ENCODE measurements at places on chromosomes 16 and 17.

DNA sequence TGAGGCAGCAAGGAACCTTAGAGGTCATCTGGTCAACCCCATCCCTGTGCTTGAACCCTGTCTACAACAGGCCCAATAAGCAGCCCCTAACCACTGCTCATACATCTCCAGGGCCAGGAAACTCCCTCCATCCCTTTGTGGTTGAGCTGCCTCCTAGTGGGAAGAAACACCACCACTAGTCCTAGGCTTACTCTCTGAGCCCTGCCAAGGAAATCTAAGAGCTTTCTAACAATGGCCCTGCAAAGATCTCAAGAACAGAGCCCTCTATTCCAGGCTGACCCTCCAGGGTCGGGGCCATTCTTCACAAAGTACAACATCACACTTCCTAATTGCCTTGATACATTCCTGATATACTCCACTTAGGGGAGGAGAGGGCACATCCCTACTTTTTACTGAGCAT, 5.8 kb downstream of the ACLY start:
- DNase-seq: no peak

- DNase-seq: no peak
Observed at GRCh38 chr16:50858877-50859627, 117.2 kb downstream of the CYLD start.

DNA sequence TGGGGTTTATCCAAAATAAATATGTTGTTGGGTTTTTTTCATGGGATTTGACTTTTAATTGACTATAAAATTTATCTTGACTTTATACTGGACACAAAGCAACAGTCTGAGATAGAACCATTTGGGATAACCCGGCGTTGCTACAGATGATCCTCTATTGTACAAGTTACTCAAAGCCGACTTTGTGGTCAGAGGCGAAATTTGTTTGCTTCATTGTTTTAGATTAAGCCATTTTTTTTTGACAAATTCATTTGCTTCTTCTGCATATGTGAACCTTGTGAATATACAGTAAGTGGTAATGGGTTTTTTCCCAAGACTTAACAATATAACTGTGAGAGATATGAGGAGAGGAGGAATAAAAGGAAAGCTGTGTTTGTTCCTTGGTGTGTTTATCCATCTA, 11.8 kb downstream of the MYO1D start:
- no peak for DNase-seq

DNA sequence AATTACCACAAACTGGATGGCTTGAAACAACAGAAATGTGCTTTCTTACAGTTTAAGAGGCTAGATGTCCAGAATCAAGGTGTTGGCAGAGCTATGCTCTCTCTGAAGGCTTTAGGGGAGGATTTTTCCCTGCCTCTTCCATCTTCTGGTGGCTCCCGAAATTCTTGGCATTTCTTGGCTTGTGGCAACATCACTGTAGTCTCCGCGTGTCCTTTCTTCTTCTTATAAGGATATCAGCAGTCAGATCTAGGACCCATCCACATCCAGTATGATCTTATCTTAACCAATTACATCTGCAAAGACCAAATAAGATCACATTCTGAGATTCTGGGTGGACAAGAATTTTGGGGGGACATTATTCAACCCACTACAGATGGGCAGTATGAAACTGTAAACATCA, 119.2 kb upstream of the PMFBP1 start:
- DNase-seq: peak; percentile 60

GRCh38 chr17:53218723-53219122, 604.0 kb upstream of the KIF2B start:
- DNase-seq: no peak

DNA sequence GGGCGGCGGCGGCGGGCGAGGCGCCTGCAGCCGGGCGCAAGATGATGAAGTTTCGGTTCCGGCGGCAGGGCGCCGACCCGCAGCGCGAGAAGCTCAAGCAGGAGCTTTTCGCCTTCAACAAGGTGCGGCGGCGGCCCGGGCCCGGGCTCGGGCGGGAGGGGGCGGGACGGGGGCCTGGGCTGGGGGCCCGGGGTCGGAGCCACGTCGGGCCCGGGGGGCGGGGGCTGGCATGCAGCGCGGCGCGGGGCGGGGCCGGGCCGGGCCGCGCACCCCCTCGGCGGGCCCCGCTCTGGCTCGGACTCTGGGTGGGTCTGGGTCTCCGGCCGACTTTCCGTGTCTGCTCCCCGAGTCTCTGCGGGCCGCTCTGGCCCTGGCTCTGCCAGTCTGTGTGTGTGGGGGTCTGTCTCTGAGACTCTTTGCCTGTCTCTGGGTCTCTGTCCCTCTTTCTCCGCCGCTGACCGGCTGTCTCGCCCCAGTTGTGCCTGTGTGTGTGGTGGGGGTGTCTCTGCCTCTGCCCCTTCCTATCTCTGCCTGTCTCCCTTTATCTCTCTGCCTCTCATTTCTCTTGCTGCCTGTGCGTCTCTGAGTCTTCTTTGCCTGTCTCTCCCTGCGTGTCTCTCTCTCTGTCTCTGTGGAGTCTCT, 328 bp downstream of the LLGL1 start:
- peak; percentile 17 for DNase-seq

GRCh38 chr17:42122371-42123303, at the start of gene HSPB9:
Gene HSPB9 (plus strand): TSS chr17:42122804. CDS start chr17:42122851, 47 bp downstream.
- DNase-seq: no peak

DNA sequence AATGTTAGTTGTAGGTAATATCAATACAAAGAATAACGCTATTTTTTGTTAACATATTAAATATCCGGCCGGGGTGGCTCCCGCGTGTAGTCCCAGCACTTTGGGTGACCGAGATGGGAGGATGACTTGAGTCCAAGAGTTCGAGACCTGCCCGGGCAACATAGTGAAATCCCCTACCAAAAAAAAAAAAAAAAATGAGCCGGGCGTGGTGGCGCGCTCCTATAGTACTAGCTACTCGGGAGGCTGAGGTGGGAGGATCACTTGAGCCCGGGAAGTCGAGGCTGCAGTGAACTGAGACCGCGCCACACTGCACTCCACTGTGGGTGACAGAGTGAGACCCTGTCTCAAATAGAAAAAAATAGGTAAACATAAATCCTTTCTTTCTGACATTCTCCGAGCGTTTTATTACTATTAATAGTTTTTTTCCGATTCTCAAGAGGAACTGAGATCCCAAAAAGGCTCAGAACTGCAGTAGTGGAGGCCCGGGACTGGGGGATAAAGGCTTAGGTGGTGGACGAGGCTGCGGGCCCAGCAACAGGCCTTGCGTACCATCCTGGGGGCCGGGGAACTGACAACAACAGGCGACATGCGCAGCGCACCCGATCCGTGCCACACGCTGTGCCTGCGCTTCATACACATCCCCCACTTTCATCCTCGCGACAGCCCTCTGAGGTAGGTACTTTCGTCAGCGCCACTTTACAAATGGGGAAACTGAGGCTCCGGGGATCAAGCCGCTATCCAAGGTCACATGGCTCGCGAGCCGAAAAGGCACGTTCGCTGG, 919 bp downstream of the N4BP1 start:
- DNase-seq: no peak

DNA sequence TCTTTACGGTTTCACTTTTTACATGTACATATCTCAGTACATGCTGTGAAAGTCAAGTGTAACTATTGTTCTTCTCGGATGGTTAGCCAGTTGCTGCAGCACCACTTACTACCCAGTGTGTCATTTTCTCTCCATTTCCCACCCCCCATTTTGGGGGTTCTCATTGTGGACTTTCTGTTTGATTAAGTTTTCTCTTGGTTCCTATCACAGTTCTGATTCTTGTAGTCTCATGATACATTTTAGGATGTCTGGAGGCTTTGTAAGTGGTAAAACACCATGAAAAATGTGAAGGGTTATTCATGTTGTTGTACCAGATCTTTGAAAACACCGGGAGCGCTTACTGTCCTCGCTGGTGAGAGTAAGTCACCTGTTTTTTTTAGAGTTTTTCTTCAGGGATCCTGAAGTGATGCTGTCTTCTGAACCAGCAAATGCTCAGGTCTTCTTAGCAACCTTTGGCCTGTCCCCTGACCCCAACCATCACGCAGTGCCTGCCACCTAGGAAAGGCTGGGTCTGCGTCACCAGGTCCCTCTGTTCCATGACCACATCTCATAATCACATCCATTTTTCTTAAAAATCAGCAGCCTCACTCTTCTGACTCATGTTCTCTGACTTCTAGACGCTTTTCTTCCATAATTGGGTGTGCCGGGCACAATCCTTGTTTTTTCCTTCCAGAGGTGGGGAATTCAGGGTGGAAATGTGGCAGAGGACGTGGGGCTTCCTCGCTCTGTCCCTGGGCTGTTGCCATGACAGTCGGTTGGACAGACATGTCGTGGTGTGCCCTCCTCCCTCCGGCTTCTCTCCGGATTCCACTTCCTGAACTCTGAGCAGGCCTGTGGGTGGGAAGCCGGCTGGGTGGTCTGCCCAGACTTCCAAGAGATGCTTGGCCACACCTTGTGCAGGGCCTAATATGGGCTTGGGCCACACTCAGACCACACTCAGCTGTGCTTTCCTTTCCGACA, 102.6 kb downstream of the NTN1 start:
- no peak for DNase-seq

DNA sequence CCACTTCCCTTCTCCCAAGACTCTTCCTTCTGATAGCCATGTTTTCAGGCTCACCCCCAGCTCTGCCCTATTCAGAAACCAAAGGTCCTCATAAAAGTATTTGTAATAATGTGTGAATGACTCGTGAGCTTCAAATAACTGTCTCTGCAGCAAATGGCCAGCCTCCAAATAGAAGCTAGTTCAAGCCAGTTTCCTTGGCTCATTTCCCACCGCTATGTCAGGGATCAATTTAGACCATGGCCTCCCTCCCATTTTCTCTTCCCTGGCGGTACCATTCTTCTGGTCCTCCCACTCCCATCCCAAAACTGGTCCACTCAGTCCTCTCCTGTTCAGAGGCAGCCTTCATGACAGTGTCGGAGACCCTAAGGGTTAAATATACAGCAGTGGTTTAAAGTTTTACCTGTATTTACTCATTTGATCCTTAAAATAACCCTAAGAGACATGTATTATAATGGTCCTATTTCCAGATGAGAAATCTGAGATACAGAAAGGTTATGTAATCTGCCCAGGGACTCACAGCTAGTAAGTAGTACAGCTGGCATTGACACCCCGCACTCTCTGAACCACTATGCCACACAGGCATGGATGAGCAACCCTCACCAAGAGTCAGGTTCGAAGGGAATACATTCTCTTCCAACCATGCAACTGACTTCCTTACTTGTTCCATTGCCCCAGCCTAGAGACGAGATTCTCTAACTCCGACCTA, 42.9 kb downstream of the GAS7 start:
- peak; percentile 68 for DNase-seq

DNA sequence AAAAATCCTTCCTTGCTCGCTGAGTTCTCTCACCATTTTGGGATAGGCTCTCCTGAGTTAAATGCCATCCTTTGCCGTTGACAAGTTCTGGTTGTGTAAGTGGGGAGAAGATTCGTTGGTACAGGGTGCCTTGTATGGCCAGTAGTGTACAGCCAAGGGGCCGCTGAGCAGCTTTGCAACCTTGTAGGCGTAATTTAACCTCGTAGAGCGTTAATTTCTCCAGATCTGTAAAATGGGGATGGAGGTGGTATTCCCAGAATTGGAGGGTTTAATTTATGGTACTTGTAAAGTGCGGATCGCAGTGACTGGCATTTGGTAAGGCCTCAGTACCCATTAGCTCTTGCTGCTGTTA, 1.4 kb downstream of the ARSG start:
- no peak for DNase-seq

DNA sequence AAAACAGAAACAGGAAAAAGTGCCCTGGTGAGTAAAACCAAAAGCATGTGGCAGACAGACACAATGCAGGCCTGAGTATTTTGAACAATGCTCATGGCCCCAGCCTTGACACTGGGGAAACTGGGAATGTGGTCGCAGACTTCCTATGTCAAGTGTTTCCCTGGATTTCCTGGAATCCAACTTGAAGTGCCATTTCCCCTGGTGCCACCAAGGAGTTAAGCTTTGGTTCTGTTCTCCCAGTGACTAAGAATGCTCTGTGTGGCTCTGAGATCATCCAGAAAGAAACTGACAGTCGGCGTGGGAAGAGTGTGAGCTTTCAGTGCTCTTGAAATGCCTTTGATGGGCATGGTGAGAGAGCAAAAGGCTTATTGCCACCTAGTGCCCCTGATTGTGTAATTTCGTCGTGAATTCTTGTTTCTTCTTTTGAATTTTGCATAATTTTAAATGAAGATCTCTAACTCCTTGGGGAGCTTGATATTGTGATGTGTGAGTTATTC, 96.0 kb downstream of the YPEL2 start:
- peak; percentile 53 for DNase-seq

DNA sequence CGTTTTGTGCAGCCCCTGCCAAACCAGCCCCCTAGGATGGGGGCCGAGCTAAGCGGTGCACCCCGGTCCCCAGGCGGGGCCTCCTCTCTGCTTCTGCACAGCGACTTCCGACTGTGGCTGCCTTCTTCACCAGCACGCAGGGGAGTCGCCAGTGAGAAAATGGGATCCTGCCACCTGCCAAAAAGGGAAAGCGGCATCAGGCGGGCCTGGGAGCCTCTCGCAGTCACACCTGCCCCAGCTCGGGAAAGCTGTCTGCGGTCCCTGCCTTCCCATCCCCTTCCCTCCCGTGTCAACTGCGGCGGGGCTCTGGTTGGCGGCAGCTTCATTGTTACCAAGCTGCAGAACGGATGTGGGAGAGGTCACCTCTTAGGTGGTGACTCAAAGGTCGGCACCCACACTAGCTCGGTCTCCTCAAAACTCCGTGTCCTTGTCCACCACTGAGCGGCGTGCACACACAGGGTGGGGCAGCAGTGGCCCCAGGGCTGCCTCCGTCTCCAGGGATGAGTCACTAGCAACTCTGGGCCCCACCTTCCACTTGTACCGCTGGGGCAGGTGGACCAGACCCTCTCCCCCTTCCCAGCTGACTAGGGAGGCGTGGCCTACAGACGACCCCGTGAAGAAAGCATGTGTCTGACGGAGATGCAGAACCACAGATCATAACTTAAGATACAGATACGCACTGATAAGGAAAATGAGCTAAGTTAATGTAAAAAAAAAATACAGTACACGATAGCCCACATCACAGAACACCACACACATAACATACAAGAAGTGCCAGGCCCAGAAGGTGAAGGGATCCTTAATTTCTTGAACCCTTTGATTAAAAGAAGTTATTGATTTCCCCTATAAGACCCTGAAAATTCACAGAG, 1.5 kb upstream of the PCYT2 start:
- no peak for DNase-seq

GRCh38 chr16:14409563-14409962, 220.5 kb downstream of the PARN start:
- peak; percentile 97 for DNase-seq

- no peak for DNase-seq
Observed at GRCh38 chr17:948284-948852, 31.2 kb downstream of the NXN start.

Data from choroid plexus epithelial cell (primary cell).